ENCODE measurements at places on chromosomes 7 and 10.

DNA sequence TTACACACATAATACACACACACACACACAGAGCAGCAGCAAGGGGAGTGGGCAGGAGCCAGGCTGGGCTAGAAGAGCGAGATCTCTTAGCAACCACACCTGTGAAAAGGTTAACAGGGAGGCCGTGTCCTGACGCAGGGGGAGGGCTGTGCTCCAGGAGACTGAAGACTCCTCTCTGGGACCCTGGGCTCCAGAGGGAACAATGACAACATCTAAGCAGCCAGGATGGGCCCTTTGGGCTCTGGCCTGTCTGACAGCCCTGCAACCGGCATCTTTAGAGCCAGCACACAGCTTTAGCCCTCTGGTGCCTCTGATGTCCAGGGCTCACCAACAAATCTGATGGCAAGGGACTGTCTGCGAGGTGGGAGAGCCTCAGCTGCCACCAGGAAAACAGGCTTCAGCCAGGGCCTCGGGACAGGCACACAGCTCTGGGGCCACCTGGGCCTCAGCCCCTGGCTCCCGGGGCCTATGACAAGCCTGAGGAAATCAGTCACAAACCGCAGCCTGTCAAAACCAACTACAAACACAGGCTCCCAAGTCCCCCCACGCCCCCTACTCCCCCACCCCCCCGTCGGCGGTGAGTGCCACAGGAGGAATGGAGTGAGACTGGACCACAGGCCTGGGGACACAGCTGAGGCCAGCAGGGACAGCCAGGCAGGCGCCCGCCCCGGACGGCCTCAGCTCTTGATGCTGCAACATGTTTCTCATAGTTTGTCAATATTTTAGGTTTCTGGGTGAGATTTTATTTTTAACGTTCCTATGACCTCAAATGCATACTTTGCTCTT lies 102.8 kb downstream of the TNS3 start:
- DNase-seq: no peak

- no peak for DNase-seq
These were observed 119.0 kb downstream of the LMBR1 start for GRCh38 chr7:156773966-156774365.

- DNase-seq: no peak
These were observed 88.0 kb downstream of the FANK1 start for GRCh38 chr10:125984346-125984745.

DNA sequence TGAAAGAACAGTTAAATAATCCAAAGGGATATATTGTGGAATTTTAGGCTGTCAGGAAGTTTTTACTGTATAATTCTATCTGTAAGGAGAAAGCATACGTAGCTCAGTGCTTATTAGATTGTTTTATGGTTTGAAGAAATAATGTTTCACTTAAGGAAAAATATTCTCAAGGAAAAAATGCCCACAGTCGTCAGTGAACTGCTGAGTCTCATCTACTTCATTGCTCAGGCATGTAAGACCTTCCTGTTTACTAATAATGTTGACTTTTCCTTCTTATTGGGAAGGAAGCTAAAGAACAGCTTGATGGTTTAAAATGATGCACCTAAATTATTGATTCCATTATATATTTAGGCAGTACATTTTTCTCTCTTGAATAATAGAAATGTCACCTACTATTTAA lies 304.2 kb downstream of the SDK1 start:
- DNase-seq: no peak

DNA sequence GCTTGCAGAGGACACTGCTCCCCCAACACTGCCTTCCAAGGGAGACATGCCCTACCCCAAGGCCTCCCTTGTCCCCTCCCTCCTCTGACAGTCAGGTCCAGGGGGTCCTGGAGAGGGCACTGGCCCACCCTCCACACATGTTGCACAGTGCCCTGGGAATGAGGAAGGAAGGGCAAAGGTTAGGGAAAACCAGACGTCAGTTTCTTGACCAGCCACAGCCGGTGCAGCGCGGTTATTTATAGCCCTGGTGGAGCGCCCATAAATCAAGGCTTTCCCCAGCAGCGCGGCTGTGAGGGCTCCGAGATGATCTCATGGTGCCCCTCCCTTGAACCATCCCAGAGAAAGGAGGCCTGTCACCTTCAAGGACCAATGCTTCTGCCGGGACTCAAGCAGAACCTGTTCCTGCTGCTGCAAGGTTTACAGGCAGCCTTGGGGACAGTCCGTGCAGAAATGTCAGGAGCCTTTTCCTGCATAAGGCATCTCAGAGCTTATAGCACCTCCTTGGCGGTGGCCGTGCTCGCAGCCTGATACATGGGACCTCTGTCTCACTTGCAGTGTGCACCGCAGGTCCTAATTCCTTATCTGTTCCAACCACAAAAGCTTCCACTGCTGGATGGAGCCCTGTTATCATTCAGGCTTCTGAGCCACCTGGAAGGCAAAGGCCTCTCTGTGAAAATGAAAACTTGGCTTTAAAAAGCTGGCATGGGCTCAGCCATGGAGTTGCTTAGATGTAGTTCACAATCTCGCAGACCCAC lies 127.3 kb downstream of the LHPP start:
- no peak for DNase-seq

DNA sequence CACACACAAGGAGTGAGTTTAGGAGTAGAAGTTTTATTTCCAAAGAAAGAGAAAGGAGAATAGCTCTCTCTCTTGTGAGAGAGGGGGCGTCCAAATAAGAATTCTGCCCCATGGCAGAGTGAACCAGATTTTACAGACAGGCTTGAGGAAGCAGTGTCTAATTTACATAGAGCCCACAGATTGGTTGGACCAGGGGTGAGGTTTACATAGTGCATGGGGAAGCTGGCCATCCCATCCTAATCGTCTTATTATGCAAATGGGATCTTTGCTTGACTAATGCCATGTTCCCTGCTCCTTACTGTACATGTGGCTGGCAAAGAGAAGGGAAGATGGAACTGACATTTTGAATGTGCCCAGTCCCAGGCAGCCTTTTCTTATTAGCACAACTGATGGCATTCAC lies 60.0 kb upstream of the ACSM6 start:
- no peak for DNase-seq

DNA sequence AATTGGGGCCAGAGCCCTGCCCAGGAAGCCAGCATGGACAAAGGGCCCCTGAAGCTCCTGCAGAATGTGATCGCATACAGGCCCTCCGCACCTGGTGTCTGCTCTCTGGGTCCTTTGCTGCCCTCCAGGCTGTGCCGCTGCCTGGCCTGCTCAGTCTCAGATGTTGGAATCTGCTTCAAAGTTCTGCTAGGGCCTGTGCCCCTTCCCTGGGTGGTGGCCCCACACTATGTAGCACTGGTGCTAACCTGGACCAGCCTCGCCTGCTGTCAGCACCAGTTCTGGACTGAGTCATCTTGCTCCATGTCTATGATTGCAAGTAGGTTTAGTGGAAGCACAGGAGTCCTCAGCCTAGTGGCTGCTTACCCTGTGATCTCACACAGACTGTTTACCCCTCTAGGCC lies 6.3 kb downstream of the MAT1A start:
- no peak for DNase-seq

- no peak for DNase-seq
These were observed 97.4 kb downstream of the CPED1 start for GRCh38 chr7:121085922-121086321.

DNA sequence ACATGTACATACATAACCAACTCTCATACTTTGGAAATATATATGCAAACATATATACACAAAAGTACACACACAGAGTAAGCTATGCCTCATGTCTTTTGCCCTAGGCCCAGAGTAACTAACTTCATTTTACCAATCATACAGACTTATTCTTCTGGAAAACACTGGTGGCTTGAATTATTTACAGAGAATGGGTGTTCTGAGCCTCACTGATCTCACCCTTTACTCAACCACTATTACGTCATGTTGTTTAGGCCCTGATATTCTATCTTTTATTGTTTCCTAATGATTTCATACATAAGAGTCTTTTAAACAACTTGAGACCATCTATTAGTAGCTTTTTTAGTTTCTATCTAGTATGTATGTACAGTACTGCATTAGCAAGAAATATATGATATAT lies 43.0 kb downstream of the ANK3 start:
- DNase-seq: no peak

DNA sequence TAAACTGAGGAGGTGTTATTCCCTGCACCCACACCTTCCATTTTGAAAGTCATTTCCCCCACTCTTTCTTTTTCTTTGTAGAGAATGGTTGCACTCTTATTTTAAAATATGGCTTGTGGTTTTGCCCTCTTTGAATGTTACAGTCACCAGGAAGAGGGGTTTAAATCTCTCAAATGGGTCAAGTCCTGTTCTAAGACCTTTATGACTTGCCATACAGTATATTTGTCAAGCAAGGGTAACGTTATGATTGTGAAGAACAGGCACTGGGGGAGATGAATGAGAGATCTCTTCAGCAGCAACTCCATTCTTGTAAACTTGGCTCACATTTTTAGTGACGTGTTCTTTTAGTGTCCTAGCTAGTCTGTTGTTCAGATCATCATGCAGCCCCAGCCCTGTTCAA lies 634.7 kb downstream of the KCNMA1 start:
- DNase-seq: no peak

- DNase-seq: no peak
These were observed 30.2 kb upstream of the IKZF1 start for GRCh38 chr7:50274361-50274760.

- no peak for DNase-seq
These were observed 3.5 kb downstream of the GIMAP8 start for GRCh38 chr7:150453892-150454291.

- DNase-seq: no peak
These were observed 766 bp upstream of the ZMYND11 start for GRCh38 chr10:134247-135131.

GRCh38 chr7:37709631-37710509 lies 26.3 kb downstream of the GPR141 start:
- no peak for DNase-seq

DNA sequence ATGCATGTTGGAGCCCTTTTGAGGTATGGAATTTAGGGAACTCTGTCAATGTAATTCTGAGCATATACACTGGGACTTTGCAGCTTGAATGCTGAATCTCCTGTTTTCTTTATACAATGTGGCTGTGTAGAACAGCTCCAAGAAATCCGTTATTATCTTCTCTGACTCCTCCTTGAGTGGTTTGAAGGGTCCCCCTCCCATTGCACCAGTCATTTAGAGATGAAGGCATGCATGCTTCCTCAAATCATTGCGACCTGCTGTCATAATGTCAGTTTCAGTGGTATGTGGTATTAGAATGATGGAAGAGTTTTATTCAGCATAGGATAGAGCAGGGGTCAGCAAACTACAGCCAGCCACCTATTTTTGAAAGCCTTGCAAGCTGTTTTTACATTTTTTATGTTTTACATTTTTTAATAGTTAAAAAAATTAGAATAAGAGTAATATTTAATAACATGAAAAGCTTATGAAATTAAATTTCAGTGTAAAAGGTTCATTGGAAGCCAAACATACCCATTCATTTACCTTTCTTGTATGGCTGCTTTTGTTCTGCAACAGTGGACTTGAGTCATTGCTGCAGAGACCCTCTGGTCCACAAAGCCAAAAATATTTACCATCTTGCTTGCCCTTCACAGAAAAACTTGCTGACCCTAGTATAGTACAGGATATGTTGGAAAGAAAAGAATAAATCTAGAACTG lies 8.1 kb downstream of the STK17A start:
- no peak for DNase-seq

GRCh38 chr7:151774951-151775350 lies 102.0 kb downstream of the PRKAG2 start:
- no peak for DNase-seq

DNA sequence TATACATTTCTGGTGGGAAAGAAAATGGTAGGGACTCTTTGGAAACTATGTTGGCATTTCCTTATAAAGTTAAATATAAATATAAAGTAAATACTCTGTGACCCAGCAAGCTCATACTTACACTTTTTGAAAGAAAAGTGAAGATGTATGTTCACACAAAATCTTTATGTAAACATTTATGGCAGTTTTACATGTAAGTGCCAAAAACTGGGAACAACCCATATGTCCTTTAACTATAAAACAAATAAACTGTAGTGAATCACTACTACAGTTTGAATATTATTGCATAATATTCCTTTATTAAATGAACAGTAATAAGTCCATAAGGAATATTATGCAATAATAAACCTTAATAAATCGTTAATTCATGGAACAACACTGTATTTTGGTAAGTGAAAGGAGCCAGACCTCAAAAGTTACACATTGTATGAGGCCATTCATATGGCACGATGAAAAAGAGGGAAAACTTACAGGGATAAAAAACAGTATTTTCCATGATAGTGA lies 1660.3 kb upstream of the LRRTM3 start:
- DNase-seq: no peak

- no peak for DNase-seq
These were observed 42.6 kb upstream of the ECHDC3 start for GRCh38 chr10:11699550-11700097.

DNA sequence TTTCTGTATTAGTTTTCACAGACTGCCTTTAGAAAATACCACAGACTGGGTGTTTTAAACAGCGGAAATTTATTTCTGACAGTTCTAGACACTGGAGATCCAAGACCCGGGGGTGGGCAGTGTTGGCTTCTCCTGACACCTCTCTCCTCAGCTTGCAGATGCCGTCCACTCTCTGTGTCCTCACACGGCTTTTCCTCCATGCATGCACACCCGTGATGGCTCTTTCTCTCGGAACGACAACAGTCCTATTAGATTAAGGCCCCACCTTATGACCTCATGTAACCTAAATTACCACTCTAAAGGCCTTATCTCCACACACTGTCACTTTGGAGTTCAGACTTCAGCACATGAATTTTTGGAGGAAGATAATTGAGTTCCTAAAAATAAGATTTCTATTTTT lies 142.9 kb upstream of the VWC2 start:
- no peak for DNase-seq

GRCh38 chr7:158076215-158076614 lies 511.4 kb downstream of the PTPRN2 start:
- DNase-seq: no peak

- DNase-seq: no peak
These were observed 89.3 kb downstream of the SEMA3C start for GRCh38 chr7:80829527-80829926.

DNA sequence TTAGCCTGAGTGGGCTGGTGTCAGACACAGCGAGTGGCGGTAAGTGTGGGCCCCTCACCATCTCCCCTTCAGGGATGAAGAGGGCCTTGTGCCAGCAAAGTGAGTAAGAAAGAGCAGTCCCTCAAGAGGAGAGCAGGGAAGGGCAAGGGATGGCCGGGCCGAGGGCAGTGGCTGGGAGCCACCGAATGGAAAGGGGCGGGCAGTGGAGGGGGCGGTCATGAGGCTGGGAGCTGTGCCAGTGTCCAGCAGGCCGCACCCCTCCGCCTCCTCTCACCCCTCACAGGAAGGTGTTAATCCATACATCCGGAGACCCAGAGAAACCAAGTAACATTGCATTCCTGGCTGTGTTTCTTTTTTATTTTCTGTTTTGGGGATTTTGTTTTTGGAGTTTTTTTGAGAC lies 28.6 kb upstream of the RASGEF1A start:
- no peak for DNase-seq

- DNase-seq: no peak
These were observed 19.4 kb downstream of the MKLN1 start for GRCh38 chr7:131346885-131347592.

Data from CD4-positive, alpha-beta T cell (primary cell).